Fibroblast of lung (primary cell): ENCODE measurements at places on chromosomes 2 and 18. TPM values are rescaled to one million over a fixed set of nuclear protein-coding genes. Genes with fewer than 3 reads are reported as not detected.

DNA sequence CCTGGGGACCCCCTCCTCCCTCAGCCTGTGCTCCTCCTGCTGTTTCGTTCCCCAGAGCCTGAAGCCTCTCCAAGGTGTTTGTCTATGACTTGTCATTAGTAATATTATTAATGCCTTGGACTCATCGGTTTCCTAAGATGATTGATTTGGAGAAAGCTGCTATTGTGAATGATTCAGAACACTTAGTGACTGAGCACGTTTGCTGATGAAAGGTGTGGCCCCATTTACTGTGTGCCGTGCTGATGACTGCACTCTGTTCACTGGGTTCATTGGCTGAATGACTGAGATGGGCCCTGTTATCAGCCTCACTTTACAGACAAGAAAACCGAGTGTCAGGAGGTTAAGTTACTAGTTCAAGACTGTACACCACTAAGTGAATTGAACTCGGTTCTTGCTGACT lies 111.4 kb downstream of the SPP2 start:
- no peaks in the 10 kb centered on the region for H3K27me3 ChIP-seq
- H3K4me3 ChIP-seq: no peak overlapping the region
- DNase-seq: no peak
- H3K4me1 ChIP-seq: no peaks in the 10 kb centered on the region

The CMPK2 gene
- 0.26 and 0.33 TPM in 2 replicates for total RNA-seq

- peak; percentile 47 for DNase-seq
- no peaks in the 10 kb centered on the region for H3K36me3 ChIP-seq
- no peak overlapping the region for H3K27ac ChIP-seq
- no peaks in the 10 kb centered on the region for H3K4me1 ChIP-seq
These were observed 416.7 kb downstream of the ARHGAP15 start for GRCh38 chr2:143545949-143546255.

GRCh38 chr18:35974181-35974580 lies 1.7 kb downstream of the RMP24 start:
- H3K4me1 ChIP-seq: peaks cover 2% of the 10 kb centered on the region
- no peaks in the 10 kb centered on the region for H3K27me3 ChIP-seq
- no peak for DNase-seq
- H3K4me3 ChIP-seq: no peak overlapping the region
- H3K36me3 ChIP-seq: peaks cover 8% of the 10 kb centered on the region

The PAX3 gene
- total RNA-seq: not detected in 2 replicates

DNA sequence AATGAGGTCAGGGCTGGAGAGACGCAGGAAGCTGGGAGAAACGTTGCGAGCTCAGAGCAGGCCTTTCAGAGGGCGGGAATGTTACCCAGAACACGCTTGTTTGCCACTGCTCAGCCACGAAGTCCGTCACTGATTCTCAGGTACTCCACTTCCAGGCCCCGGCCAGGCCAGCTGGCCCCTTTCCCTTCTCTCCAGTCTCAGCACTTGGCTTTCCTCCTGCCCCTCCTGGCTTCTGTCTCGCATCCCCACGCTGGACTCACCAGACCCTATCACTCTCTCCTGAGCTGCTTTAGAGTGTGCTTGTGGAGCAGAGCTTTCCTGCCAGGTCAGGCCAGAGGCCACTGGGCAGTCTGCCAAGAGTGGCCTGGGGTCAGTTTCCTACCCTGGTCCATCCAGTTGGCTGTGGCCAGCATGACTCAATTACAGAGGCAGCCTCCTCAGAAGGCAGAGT lies 151.4 kb downstream of the TWIST2 start:
- peak; percentile 31 for DNase-seq
- peaks cover 6% of the 10 kb centered on the region for H3K4me1 ChIP-seq
- no peak overlapping the region for H3K27ac ChIP-seq
- H3K4me3 ChIP-seq: no peak overlapping the region
- no peaks in the 10 kb centered on the region for H3K27me3 ChIP-seq

DNA sequence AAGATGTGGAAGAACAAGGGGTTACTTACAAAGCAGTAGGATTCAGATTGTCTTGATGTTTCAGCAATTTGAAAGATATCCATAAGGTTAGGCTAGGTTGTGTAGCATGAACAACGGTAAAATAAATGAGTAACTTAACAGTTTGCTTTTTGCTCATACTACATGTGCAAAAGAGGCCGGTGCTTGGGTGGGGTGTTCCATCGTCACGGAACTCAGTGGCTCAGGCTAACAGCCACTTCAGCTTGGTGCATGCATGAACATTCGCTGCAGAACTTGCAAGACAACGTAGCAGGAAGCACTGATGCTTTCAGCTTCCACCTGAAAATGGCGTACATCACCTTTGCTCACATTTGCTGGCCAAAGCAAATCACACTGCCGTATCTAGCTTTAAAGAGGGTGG lies 407.3 kb upstream of the CDH20 start:
- no peaks in the 10 kb centered on the region for H3K36me3 ChIP-seq
- no peak overlapping the region for H3K27ac ChIP-seq
- H3K4me1 ChIP-seq: no peaks in the 10 kb centered on the region
- no peak overlapping the region for H3K4me3 ChIP-seq

DNA sequence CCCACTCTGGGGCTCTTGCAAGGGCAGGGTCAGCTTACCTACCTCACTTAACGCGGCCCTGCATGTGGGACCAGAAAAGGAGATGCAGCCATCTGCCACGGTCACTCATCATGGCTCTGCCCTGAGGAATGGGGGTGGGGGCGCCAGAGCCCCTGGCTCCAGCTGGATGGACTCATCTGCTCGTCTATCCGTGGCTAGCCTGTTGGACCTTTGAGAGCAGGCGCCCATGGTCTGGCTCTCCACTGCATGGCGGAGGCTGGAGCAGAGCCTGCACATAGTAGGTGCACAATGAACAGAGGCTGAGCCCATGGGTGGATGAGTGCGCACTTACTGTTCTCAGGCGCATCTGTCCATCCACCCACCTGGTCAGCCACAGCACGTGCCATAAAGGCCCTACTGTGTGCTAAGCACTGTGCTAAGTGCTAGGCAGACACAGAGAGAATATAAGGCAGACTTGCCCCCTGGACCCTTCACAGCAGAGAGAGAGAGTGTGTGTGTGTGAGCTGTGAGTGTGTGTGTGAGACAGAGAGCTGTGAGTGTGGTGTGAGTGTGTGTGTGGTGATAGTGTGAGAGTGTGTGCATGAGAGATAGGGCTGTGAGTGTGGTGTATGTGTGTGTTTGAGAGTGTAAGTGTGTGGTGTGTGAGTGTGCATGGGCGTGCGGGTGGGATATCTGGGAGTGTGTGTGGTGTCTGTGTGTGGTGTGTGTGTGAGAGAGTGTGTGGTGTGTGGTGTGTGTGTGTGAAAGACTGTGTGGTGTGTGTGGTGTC lies 151.3 kb downstream of the TFCP2L1 start:
- H3K27ac ChIP-seq: no peak overlapping the region
- H3K27me3 ChIP-seq: no peaks in the 10 kb centered on the region
- no peaks in the 10 kb centered on the region for H3K36me3 ChIP-seq
- H3K4me3 ChIP-seq: no peak overlapping the region

DNA sequence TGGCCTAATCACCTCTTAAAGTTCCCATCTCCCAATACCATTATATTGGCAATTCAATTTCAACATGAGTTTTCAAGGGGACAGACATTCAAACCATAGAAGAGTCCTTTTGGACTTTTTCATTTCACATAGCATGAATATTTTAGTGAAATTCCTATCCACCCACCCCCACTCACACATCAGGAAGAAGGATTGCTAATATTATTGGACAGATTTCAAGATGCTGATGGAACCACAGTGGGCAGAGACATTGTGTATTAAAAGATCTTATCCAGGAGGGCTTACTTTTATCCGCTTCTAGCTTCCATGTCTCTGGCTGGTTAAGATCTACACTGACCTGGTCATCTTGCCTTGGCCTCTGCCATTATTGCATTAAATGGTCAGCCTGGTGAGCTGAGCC lies 297.4 kb upstream of the ACVR2A start:
- H3K27me3 ChIP-seq: no peaks in the 10 kb centered on the region
- H3K4me3 ChIP-seq: no peak overlapping the region
- no peaks in the 10 kb centered on the region for H3K36me3 ChIP-seq
- DNase-seq: no peak

The TUBB8B gene
- total RNA-seq: not detected in 2 replicates

The SERPINB3 gene
- total RNA-seq: not detected in 2 replicates

GRCh38 chr2:30772021-30772705 lies 35.1 kb downstream of the CAPN13 start:
- no peaks in the 10 kb centered on the region for H3K27me3 ChIP-seq
- no peaks in the 10 kb centered on the region for H3K36me3 ChIP-seq
- H3K4me3 ChIP-seq: no peak overlapping the region
- DNase-seq: no peak
- no peaks in the 10 kb centered on the region for H3K4me1 ChIP-seq

- H3K27ac ChIP-seq: peak overlapping the region; percentile 81
- peaks cover 3% of the 10 kb centered on the region for H3K4me1 ChIP-seq
- no peaks in the 10 kb centered on the region for H3K36me3 ChIP-seq
- H3K27me3 ChIP-seq: peaks cover 2% of the 10 kb centered on the region
These were observed 2.1 kb downstream of the PDIA6 start for GRCh38 chr2:10810202-10811161.

DNA sequence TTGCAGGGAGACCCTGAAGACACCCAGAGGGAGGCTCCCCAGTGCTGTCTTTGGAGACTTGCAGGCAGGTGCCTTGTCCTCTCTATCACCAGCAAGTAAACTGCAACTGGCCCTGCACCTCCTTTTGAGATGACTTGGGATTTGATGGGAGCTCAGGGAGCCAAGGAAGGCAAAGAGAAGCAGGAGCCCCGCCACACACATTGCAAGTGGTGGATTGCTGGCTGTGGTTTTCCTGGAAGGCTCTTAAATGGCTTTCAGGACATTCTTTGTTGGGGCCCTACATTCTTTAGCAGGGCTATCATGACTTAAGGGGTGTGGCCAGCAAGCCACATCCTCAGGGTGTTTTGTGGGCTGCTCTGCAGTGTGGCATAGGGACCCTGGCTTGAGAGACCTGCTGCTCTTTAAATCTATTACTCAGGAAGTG lies 39.9 kb upstream of the CDC42EP3 start:
- peak overlapping the region; percentile 54 for H3K27ac ChIP-seq
- H3K36me3 ChIP-seq: no peaks in the 10 kb centered on the region
- DNase-seq: peak; percentile 98
- H3K27me3 ChIP-seq: no peaks in the 10 kb centered on the region

The LCT gene
- under 0.01 TPM in 2 replicates for total RNA-seq

- no peaks in the 10 kb centered on the region for H3K27me3 ChIP-seq
- no peaks in the 10 kb centered on the region for H3K4me1 ChIP-seq
- no peaks in the 10 kb centered on the region for H3K36me3 ChIP-seq
- H3K4me3 ChIP-seq: no peak overlapping the region
- H3K27ac ChIP-seq: no peak overlapping the region
These were observed 192.7 kb upstream of the ITGA4 start for GRCh38 chr2:181264441-181264840.

The CDH7 gene
- total RNA-seq: not detected in 2 replicates

The ITGB6 gene
- total RNA-seq: not detected in 2 replicates

- H3K27me3 ChIP-seq: no peaks in the 10 kb centered on the region
- H3K4me3 ChIP-seq: no peak overlapping the region
- no peak for DNase-seq
These were observed 111.7 kb downstream of the CHST9 start for GRCh38 chr18:27073404-27073830.

GRCh38 chr2:215063526-215063925 lies 74.9 kb downstream of the ABCA12 start:
- H3K4me3 ChIP-seq: no peak overlapping the region
- H3K27ac ChIP-seq: no peak overlapping the region
- no peak for DNase-seq
- H3K36me3 ChIP-seq: no peaks in the 10 kb centered on the region
- H3K4me1 ChIP-seq: no peaks in the 10 kb centered on the region

DNA sequence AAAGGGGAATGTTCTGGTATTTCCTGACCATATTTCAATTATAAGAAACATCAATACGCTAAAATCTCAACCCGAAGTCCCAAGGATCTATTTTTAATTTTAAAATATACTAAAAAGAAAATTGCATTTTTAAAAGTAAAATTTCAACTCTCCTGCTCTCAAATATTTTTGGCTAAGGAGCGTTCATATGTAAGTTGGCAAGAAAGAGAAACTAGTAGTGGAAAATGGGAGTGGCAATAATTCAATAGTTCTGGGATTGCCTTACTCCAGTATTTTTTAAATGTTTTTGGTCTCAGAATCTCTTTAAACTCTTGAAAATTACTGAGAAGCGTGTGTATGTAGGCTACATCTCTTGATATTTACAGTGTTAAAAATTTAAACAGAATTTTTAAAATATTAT lies 72.7 kb downstream of the ACVR1 start:
- peaks cover 2% of the 10 kb centered on the region for H3K36me3 ChIP-seq
- H3K4me1 ChIP-seq: peaks cover 2% of the 10 kb centered on the region
- no peak overlapping the region for H3K27ac ChIP-seq
- no peaks in the 10 kb centered on the region for H3K27me3 ChIP-seq

The RAD51AP2 gene
- under 0.01 and 0.17 TPM in 2 replicates for total RNA-seq

- DNase-seq: no peak
- no peak overlapping the region for H3K4me3 ChIP-seq
- no peaks in the 10 kb centered on the region for H3K36me3 ChIP-seq
- H3K27me3 ChIP-seq: no peaks in the 10 kb centered on the region
- H3K4me1 ChIP-seq: no peaks in the 10 kb centered on the region
These were observed 448.1 kb upstream of the VRK2 start for GRCh38 chr2:57598551-57598950.

The C2orf66 gene
- total RNA-seq: 0.17 and 0.26 TPM in 2 replicates

DNA sequence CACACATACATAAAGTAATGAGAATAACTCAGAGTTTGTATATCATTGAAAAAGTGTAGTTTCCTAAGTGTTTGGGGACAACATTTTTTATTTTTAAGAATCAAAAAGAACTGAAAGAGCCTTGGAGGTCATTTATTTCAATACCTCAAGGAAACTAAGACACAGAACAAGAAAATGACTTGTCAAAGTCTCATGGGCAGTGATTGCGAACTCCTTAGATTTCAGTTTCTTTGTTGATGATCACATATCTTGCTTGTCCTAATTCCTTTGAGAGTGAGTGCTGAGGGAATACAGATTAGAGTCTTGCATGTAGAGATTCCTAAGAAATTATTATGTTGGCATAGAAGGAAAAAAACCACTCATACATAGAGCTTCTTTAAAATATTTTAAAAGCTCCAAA lies 243.8 kb downstream of the CAMKMT start:
- no peaks in the 10 kb centered on the region for H3K27me3 ChIP-seq
- no peak overlapping the region for H3K27ac ChIP-seq
- H3K36me3 ChIP-seq: no peaks in the 10 kb centered on the region
- no peak overlapping the region for H3K4me3 ChIP-seq
- H3K4me1 ChIP-seq: no peaks in the 10 kb centered on the region

The ZBTB7C gene
- total RNA-seq: 0.33 and 0.51 TPM in 2 replicates

The PROC gene
- not detected in 2 replicates for total RNA-seq

- no peaks in the 10 kb centered on the region for H3K27me3 ChIP-seq
- no peak overlapping the region for H3K4me3 ChIP-seq
- peaks cover 4% of the 10 kb centered on the region for H3K36me3 ChIP-seq
- H3K27ac ChIP-seq: no peak overlapping the region
These were observed 16.2 kb downstream of the ACTG2 start for GRCh38 chr2:73908689-73909652.

GRCh38 chr2:31138037-31138962 lies at the start of gene GALNT14:
GALNT14 (minus strand) TSS chr2:31138440; CDS start chr2:31138086, 354 bp downstream.
- peaks cover 3% of the 10 kb centered on the region for H3K4me1 ChIP-seq
- H3K4me3 ChIP-seq: peak within 1 kb of the TSS; percentile 35
- no peak within 1 kb of the TSS for H3K27ac ChIP-seq
- H3K36me3 ChIP-seq: no peaks in the 10 kb centered on the region
- DNase-seq: peak; percentile 19
- peaks cover 29% of the 10 kb centered on the region for H3K27me3 ChIP-seq
